SHP77 treated with DMSO at 0.1 percent for 48 hours (cell line): ENCODE measurements at places on chromosomes 2 and 18.

DNA sequence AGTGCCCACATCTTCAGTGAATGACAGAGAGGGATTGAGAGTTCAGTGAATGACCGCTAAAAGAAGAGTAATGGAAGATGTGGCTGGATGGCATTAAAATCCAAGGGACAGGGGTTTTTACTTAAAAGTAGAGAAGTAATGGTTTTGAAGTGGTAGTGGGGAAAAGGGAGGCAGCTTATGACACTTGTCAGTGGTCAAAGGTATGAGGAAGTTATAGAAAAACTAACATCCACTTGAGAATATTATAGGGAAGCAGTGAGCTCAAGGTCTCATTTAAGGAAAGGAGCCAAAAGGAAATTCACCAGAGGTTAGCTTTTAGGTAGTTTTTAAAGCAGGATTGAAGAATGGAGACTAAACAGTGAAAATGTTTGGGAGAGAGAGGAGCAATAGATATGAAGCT lies 24.3 kb downstream of the CDK15 start:
- DNase-seq = no peak

DNA sequence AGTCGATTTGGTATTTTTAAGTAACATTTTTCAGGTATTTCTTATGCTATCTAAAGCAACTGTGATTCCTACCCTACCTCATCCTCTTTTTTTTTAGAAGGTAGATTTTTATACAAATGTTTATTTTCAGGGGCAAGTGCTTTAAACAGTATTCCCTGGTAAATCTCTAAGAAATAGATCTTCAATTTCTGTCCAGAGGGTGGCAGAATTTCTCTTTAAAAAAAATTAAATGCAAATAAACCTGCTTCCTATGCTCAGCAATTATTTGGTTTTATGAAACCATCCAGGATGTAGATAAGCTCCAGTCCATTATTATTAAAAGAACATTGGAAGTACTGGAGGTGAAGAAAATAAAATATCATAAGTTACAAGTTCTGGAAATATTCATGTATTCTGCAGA lies 191.9 kb downstream of the MYO3B start:
- DNase-seq = no peak

DNA sequence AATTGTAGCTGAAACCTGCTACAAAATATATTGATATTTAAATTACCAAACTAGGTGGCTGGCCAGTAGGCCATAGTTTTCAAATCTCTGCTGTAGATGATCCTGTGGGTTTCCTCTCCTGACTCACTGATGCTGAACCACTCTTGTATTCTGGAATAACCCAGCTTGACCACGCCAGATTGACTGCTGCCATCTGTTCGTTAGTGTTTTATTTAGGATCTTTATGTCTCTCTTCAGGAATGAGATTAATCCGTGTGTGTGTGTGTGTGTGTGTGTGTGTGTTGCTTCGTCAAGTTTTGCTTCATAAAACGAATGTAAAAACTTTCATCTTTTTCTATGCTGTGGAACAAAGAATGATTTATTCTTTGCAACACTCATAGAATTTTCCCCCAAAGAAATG lies 187.1 kb downstream of the DYSF start:
- no peak for DNase-seq

DNA sequence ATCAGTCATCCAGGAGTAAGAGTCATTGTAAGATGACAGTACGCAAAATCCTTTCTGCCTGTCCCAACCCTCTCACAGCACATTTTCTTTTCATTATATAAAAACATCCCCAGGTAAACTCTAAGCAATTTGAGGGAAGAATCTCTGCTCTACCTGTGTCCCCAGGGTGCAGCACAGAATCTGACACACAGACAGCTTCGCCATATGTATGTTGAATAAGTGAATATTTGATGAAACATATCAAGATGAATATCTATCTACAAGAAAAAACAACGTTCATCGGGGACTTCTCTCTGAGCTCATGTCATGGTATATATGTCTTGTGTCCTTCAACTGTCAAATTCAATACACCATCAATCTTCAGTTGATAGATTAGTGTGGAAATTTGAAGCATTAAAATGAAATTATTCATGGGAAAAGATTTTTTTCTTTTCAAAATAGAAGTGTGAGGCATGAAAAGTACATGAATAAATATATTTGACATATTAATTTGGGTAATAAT lies 94.5 kb upstream of the KYNU start:
- DNase-seq = no peak

DNA sequence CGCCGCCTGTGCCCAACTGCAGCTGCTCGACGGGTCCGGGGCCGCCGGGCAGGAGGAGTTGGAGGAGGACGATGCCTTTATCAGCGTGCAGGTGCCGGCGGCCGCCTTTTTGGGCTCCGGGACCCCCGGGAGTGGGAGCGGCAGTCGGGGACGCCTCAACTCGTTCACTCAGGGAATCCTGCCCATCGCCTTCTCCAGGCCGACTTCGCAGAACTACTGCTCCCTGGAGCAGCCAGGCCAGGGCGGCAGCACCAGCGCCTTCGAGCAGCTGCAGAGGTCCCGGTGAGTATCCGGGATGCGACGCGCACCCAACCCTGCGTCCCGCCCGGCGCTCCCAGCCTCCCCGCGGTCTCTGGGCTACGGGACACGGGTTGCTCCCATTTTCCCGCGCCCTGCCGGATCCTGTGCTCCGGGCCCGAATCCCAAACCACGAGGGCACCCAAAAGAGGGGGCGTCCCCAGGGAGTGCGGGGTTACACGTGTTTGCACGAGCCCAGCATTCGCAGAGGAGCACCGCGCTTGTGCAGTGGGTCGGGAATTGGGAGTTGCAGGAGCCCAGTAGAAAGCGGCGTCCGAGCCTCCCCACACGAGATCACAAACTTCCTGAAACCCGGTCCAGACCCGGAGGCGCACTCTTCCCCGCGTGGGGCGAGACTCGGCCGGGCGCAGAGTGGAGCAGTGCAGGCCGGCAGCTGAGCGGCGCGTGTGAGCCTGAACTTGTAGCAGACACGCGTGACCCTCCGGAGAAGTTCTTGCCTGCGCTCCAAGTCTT lies 1.2 kb downstream of the CABLES1 start:
- DNase-seq = no peak

GRCh38 chr18:21241301-21242048 lies 557 bp upstream of the GREB1L start:
- no peak for DNase-seq

- no peak for DNase-seq
These were observed 1675.9 kb upstream of the CELF4 start for GRCh38 chr18:39241534-39241933.

DNA sequence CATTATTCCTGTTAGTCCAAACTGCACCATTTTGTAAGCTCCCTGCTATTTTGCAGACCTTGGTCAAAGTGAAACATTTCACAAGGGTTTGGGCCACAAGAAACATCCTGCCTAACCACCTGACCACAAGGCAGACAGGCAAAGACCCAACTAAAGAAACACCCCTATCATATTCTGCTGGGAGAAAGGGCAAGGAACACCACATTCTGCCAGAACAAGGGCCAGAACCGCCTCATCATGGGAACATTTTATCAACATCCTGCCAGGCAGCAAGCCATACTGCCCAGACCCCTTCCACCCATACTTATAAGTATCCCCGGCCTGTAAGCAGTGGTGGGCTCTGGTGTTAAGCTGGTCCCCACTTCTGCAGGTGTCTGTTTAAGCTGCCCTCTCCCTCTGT lies 12.0 kb upstream of the RAB31 start:
- DNase-seq = no peak

DNA sequence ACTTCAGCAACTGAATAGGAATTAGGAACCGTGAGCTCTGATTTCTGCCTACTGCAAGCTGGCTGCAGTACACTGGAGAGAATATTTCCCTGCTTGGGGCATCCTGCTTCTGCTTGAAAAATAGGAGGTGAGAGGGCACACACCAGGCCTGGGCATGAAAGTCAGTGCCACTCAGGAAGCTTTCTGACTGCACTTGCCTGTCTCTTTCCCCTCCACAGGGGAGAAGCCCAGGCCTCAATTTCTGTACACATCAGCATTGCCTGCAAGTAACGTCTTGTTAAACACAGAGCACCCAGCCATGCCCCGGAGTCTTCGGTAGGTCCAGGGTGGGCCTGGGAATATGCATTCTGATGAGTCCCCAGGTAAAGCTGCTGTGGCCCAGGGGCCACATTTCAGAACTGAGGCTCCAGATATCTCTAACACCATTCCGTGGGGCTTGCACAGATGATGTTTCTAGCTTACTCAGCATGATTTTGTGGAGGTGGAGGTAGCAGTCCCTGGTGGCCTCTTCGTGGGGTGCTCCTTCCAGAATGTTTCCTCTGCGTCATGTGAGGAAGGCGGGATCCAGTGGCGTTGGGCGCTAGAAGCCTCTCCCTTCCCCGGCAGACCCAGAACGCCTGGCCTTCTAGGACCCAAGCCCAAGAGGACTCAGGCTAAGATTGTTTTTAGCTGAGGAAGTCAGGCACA lies 114.1 kb downstream of the ZBTB7C start:
- DNase-seq = no peak

DNA sequence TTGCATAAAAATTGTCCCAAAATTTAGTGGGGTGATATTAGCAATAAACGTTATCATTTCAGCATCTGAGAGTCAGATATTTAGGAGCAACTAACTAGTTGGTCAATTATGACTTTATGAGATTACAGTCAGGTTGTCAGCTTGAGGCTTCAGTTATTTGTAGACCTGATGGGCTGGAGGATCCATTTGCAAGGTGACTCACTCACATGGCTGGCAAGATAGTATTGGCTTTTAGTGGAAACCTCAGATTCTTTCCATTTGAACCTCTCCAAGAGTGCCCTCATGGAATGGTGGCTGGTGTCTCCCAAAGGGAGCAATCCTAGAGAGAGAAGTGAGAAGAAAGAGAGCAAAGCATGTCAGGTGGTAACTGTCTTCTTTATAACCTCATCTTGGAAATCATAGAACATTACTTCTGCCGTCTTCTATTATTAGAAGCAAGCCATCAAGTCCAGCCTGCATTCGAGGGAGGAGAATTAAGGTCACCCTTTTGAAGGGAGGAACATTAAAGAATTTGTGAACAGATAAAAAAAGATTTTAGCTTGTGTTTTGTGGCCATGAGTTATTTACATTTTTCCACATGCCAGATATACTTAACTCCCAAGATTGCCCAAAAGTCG lies 92.5 kb downstream of the HAUS1 start:
- no peak for DNase-seq

DNA sequence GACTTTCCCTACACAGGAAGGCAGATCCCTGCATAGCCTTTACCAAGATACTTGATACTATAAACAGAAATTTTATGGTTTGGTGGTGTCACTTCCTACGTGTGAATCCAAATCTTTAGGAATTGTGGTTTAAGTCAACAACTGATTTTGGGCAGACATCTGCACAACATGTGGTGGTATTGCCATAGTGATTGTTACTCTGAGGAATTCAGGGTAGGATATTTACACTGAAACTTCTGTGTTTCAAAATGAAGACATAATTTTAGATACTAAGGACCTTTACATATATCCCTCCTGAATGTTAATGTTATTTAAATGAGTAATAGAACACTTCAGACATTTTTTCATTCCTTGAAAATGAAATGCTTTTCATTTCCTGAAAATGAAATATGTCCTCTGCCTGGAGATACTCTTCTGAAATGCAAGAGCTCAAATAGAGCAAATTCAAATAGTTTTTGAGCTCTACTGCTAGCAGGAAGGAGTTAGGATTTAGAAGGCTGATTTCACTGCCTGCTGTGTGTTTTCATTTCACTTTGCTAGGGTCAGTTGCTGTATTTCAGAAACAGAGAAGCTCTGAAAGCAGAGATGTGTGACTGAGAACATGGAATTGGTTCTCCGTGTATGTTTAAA lies 77.2 kb downstream of the MDH1 start:
- DNase-seq = no peak

DNA sequence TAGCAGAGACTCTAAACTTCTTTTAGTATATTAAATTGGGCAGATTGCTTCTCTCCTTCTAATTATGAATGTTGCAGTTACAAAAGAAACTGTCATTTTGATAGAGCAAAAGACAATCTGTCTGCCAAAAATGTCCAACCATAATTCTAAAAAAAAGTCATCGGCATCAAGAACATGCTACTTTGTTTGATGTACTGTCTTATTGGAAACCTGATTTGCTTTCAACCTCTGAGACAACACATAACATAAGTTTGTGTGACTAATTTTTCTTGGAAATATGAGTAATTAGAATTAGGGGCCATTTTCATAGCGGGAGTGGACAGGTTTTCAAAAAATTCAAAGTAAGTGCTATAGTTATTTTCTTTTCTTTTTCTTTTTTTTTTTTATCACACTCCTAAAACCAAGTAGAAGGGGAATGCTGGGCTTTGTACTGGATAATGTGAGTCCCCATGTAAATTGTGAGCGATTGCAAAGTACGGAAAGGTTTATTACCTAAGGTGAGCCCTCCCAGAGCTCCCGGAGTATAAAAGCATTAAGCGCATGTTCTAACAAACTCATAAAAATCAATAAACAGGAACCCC lies 59.1 kb downstream of the ZEB2 start:
- DNase-seq = no peak

DNA sequence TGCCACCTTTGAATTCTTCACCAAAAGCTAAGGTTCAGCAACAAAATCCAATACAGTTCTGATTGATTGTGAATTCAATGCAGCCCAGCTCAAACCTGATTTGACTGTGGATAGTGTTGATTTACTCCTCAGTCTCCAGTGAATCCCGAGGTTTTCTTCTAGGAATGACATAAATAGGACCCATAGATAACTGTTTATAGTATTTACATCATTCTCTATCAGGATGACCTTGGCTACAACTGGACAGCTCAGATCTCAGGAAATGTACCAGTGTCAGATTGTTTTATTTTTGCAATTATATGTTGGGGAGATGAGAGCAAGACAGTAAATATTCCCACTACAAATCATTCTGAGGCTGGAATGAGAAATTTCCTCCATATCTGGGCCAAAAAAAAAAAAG lies 21.2 kb downstream of the RBM43 start:
- DNase-seq = no peak

- DNase-seq = no peak
These were observed 18.0 kb upstream of the KCNG2 start for GRCh38 chr18:79779700-79780190.

DNA sequence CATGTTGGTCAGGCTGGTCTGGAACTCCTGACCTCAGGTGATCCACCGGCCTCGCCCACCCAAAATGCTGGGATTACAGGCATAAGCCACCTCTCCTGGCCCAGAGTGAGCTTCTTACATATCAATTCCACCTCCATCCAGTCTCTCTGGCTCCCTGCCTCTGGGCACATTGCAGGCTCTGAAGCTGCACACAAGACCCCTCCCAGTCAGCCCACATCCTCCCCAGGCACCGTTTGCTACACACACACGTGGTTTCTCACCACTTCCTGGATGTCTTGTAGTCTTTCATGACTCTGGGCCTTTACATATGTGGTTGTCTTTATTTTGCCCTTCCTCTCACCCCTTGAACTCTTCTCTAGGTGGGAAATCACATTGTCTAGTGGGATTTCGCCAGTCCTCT lies 64.0 kb upstream of the CABLES1 start:
- no peak for DNase-seq

DNA sequence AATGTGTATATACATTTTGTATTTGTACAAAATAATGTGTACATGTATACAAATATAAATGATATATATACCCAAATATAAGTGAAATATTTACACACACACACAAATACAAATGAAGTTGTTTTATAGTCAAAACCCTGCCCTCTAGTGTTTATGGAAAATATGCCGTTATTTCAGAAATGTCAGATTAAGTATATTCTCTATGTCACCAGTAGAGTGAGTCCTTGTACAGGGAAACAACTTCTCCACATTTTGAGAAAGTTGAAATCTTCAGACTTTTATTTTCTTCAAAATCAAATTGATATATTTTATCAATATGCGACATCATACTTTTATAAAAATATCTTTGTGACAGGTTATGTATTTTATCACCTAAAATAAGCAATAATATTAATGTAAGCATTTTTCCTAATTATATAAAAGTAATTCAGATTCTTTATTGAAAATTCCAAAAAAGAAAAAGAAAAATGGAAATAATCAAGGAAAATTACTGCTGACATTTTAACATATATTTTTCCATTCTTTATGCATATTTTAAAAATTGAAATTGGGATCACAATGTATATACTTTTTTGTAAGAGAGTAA lies 22.4 kb downstream of the ARL6IP6 start:
- peak; percentile 9 for DNase-seq
